MM.1S (cell line): ENCODE measurements at places on chromosomes 4 and X.
A peak's percentile ranks its signal among the peaks of the same experiment; 100 is the strongest.

GRCh38 chrX:15816886-15817285 lies 26.6 kb downstream of the ZRSR2 start:
- H3K4me3 ChIP-seq = no peak overlapping the region
- no peaks in the 10 kb centered on the region for H3K27me3 ChIP-seq
- no peaks in the 10 kb centered on the region for H3K4me1 ChIP-seq
- peak; percentile 6 for DNase-seq
- H3K27ac ChIP-seq = peak overlapping the region; percentile 8; the same call in 1 of the 2 replicates
- H3K36me3 ChIP-seq = no peaks in the 10 kb centered on the region

- no peak overlapping the region for H3K4me3 ChIP-seq
- no peaks in the 10 kb centered on the region for H3K36me3 ChIP-seq
- no peaks in the 10 kb centered on the region for H3K27me3 ChIP-seq
Observed at GRCh38 chr4:172660251-172660650, 508.4 kb upstream of the GALNT7 start.

DNA sequence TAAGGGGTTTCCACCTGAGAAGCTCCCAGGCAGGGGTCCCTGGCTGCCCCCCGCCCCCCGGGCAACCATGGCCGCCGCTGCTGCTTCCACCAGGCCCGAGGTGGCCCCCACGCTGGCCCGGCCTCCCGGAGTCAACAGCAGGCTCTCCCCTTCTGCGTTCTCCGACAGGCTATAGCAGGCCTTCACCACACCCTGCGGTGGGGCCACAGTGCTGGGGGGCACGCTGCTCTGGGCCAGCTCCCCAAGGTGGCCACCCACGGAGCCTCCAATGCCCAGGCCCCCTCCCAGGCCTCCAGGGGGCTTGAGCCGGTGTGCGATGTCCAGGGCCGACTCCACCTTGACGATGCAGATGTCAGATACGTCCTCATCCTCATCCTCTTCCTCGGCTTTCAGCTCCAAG lies 72.5 kb downstream of the UBE2K start:
- H3K27ac ChIP-seq = no peak overlapping the region
- no peak overlapping the region for H3K4me3 ChIP-seq
- H3K4me1 ChIP-seq = no peaks in the 10 kb centered on the region
- no peaks in the 10 kb centered on the region for H3K27me3 ChIP-seq
- no peak for DNase-seq

DNA sequence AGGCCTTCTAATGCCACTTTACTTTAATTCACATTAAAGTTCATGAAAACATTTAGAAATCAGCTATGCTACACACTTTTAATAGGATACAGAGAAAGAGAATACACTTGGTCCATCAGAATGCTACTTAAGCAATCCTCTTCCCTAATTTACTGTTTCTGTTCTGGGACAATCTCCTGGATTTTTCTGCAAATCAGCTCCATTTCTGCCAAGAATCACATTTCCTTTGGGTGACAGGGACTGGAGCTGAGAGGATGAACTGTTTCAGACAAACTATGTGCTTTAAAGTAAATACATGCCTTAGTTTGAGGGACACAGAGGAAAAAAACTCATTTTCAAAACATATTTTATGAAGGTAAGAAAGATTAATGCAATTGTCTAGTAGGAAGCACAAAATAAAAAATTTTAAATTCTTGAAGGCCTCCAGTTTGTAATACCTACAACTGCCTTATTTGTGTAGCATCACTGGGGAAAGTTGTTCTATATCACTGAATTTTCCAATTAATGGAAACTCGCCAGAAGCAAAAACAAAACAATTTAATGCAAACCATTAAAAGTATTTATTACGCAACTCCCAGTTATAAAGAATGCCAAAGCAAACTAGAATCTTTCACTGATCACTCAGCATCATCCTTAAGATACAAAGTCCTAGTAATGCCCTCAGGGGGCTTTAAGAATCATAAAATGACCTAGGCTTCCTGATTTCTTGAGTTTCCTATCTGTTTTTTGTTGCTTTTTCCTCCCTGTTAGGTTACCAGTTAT lies 36.3 kb downstream of the BCLAF3 start:
- peaks cover 15% of the 10 kb centered on the region for H3K4me1 ChIP-seq
- no peaks in the 10 kb centered on the region for H3K27me3 ChIP-seq
- H3K27ac ChIP-seq = no peak overlapping the region
- no peak for DNase-seq

GRCh38 chr4:15470128-15470475 lies 420 bp downstream of the CC2D2A start:
- H3K27me3 ChIP-seq = no peaks in the 10 kb centered on the region
- no peaks in the 10 kb centered on the region for H3K36me3 ChIP-seq
- H3K4me3 ChIP-seq = peak overlapping the region; percentile 24
- H3K4me1 ChIP-seq = peaks cover 11% of the 10 kb centered on the region; the same call in 1 of the 2 replicates

- DNase-seq = no peak
- H3K4me1 ChIP-seq = no peaks in the 10 kb centered on the region
- no peak overlapping the region for H3K27ac ChIP-seq
- peaks cover 23% of the 10 kb centered on the region for H3K36me3 ChIP-seq
Observed at GRCh38 chr4:772776-773175, 53.2 kb downstream of the CPLX1 start.

DNA sequence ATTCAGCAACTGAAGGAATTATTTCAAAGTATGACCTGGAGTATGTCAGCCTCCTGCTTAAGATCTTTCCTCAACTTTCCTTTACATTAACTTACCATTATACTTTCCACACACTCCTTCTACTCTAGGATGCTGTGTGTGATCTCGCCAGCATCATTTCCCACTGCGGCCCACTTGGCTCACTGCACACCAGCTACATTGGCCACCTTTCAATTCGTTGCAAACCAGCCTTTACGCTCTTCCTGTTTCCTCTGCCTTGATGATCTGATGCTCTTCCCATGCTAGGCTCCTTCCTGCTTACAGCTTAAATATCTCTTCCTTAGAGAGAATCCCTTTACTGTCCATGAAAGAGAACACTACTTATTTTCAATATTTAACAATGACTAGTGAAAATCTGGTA lies 95.1 kb downstream of the GPM6A start:
- no peaks in the 10 kb centered on the region for H3K4me1 ChIP-seq
- H3K27me3 ChIP-seq = no peaks in the 10 kb centered on the region
- no peaks in the 10 kb centered on the region for H3K36me3 ChIP-seq
- DNase-seq = no peak
- H3K4me3 ChIP-seq = no peak overlapping the region

DNA sequence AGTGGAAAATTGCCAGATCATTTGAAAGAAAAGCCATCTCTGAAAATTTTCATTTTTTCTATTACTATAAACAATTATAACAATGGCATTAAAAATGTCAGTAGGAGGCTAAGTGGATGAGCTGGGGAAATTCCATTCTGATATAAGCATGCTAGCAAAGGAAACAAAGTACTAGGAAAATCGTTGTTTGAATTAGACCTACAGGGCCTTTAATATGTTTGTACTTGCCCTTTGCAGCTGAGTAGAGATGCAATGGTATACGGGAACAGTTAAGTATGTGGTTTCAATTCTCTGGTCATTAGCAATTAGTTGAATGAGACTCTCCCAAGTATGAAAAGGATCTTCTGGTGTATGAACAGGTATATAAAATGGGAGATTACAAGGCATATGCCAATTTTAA lies 452.2 kb downstream of the PCDH11X start:
- H3K36me3 ChIP-seq = no peaks in the 10 kb centered on the region
- no peak overlapping the region for H3K4me3 ChIP-seq
- H3K27ac ChIP-seq = no peak overlapping the region
- H3K4me1 ChIP-seq = no peaks in the 10 kb centered on the region
- no peaks in the 10 kb centered on the region for H3K27me3 ChIP-seq

DNA sequence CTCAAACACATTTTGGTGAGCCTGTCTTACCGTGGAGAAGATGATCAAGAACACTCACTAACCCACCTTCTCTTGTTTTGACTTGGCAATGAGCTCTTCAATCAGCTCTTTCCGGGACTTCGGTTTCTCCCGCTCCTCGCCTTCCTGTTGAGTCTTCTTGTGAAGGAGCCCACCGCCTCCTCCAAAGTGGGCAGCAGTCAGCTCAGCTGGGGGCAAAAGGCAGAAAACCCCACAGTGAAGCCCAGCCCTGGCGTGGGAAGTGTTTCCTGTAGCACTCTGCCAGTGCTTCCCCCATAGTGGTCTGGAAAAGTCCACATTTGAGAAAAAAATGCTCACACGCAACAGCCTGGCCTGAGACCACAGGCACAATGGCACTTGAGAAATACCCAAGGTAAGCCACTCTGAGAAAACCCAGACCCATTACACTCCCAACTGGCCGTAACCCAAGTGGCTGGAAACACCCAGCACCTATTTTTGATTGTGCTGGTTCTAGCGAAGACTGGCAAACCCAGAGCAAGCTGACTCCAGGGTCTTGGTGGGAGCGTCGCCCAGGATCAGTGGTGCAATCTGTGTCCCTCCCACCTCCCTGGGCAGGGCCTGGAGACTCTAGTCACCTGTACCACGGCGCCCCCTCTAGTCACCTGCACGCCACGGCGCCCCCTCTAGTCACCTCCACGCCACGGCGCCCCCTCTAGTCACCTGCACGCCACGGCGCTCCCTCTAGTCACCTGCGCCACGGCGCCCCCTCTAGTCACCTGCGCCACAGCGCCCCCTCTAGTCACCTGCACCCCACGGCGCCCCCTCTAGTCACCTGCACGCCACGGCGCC lies 8.6 kb downstream of the NOP14 start:
- H3K27me3 ChIP-seq = no peaks in the 10 kb centered on the region
- H3K4me3 ChIP-seq = no peak overlapping the region
- H3K36me3 ChIP-seq = peaks cover 32% of the 10 kb centered on the region
- no peaks in the 10 kb centered on the region; the same call in 1 of the 2 replicates for H3K4me1 ChIP-seq
- H3K27ac ChIP-seq = no peak overlapping the region

DNA sequence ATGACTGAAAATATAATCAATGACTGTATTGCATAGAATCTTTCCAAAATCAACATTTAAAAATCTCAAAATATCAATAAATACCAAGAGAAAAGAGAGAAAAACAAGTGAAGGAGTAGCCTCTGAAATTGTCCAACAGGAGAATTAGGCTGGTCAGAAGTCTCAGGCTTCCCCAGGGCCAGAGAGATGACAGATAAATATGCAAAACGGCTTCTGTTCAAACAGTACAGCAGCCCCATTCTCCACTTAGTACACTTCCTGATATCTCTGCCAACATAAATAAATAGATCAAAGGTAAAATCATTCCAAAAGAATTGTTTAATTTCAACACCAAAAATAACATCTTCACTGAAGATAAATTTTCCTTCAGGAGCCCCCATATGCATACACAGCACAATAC lies 204.7 kb upstream of the GABRA2 start:
- no peaks in the 10 kb centered on the region for H3K36me3 ChIP-seq
- H3K4me1 ChIP-seq = no peaks in the 10 kb centered on the region
- no peak overlapping the region for H3K27ac ChIP-seq
- H3K27me3 ChIP-seq = no peaks in the 10 kb centered on the region
- H3K4me3 ChIP-seq = no peak overlapping the region

DNA sequence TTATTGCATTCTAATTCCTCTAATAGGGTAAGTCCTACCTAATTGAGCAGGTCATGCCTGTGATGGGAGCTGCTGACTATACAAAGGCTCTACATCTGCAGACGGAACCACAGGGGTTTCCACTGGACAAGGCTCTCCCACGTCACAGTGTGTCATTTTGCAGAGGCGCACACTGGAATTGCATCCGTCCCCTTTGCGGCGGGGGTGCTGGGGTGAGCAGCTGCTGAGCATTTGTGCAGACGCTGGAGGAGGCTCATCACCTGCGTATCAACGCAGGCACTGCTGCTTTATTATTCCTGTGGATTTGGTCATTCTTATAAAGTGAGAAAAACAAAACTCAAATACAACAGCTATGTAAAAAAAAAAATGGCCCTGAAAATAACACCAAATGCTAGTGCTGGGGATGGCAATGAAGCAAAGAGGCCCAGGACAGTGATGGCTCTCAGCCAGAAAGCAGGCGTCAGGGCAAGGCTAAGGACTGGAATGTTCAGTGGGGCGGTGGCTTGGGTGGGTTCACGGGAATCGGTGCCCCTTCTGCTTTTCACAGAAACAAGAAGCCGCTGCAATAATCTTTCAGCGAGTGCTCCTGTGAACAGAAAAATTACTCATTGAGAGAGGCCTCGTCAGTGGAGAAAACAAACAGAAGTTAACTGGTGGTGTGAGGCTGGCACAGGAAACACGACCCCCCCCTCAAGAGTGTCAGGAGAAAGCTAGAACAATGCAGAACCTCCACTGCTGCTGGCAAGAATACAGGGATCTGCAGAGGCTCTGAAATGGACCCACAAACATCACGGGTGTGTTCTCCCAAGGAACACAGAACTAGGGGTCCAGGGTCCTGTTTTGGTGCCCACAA lies 67.8 kb downstream of the GATB start:
- no peak overlapping the region for H3K4me3 ChIP-seq
- H3K36me3 ChIP-seq = no peaks in the 10 kb centered on the region
- peaks cover 16% of the 10 kb centered on the region for H3K4me1 ChIP-seq

DNA sequence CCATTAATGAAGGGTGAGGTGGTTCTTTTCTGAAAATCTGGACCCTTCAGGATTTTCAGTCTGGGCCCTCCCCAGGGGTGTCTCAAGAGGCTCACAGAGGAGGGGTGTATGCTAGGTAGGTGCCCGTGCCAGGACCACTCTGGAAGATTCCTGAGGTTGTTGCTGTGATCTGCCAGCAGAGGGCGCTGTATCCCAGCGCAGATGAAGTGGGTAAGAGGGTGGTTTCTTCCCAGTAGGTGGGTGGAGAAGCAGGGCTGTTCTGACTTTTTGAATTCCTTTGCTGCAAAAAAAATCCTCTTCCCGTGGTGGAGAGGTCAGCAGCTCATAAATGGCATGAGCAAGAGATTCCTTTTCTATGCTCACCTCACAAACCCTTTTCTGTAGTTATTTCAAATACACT lies 51.1 kb downstream of the SCML1 start:
- no peaks in the 10 kb centered on the region for H3K36me3 ChIP-seq
- no peaks in the 10 kb centered on the region for H3K4me1 ChIP-seq
- H3K27ac ChIP-seq = no peak overlapping the region
- DNase-seq = peak; percentile 12

DNA sequence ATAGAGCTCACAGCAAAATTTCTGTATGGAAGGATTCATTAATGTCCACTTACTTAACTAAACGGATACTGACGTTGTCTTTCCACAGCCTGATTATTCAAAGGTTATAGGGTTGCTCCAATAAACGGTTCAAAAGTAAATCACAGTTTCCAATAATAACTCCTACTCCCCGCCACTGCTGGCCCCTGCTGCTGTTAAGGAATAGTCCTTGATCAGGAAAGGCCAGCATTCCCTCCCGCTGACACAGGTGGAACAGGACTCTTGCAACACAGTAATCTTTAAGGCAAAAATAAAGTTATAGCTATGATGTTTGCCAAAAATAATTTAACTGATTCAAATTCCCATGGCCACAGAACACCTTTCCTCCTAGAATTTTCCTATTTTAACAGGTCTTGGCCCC lies 53.9 kb downstream of the FAT1 start:
- no peak for DNase-seq
- no peaks in the 10 kb centered on the region for H3K27me3 ChIP-seq
- 0 out of 2 replicates have a peak, but pooled peaks cover 4% of the 10 kb centered on the region for H3K4me1 ChIP-seq
- H3K27ac ChIP-seq = no peak overlapping the region
- H3K4me3 ChIP-seq = no peak overlapping the region

GRCh38 chrX:43500246-43500645 lies 155.9 kb upstream of the MAOA start:
- no peaks in the 10 kb centered on the region for H3K36me3 ChIP-seq
- DNase-seq = no peak
- H3K4me3 ChIP-seq = no peak overlapping the region
- H3K4me1 ChIP-seq = peaks cover 40% of the 10 kb centered on the region

- no peaks in the 10 kb centered on the region for H3K27me3 ChIP-seq
- H3K4me1 ChIP-seq = peaks cover 64% of the 10 kb centered on the region
- H3K4me3 ChIP-seq = peak overlapping the region; percentile 39
- no peaks in the 10 kb centered on the region for H3K36me3 ChIP-seq
- peak; percentile 75 for DNase-seq
- peak overlapping the region; percentile 91 for H3K27ac ChIP-seq
Observed at GRCh38 chr4:184287697-184288255, 70.1 kb upstream of the ENPP6 start.
